ENCODE measurements at places on chromosomes 7 and 10.

- DNase-seq: no peak
These were observed 150.2 kb upstream of the EEPD1 start for GRCh38 chr7:36002900-36003299.

DNA sequence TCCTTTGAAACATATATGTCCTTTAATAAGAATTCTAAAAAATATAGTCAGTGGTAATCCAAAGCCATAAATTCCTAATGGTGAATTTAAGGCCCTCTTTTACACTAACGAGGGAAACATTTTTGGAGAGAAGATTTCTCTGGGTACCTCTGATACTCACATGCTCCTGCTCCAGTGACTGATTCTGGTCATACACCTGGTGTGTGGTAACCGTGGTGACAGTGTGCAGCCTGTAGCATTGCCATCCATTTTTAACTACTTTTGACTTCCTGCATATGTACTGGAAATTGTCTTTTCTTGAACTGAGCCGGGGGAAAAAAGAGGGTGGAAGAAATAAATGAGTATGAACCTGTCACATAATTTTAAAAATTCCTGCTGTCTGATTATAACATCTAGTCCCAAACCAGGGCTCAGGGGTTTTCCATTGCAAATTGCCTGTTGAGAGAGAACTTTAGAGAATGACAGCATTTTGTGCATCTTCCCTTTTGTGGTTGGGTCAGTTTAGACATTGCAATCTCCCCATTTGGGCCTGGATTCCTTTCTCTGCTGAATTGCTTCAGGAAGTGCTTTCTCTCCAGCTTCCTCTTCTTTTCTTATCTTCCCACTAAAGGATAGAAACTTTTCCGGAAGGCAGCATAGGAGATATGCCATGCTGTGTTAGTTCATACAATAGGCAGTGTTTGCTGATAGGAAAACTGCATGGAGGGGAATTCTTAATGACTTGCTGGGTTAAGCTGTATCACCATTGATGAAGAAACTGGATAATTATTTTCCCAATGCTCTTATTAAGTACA is 125.5 kb downstream of the GRM3 start:
- DNase-seq: no peak

- no peak for DNase-seq
These were observed 42.6 kb downstream of the GPR37 start for GRCh38 chr7:124723012-124723411.

DNA sequence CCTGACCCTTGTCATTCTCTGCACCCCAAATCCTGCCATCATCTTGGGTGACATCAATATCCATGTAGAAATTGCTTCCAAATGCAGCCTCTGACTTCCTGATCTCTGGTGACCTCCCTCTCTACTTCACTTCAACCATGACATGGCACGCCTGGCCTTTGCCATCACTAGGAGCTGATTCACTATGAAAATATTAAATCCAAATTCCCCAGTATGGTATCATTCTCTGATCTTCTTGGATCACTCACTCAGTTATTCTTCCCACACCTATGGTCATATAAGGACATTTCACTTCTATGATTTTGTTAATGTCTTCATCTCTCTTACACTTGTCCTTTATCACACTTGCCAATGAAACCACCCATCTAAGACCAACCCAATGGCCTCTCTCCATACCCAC is 73.7 kb upstream of the ODAD2 start:
- no peak for DNase-seq

DNA sequence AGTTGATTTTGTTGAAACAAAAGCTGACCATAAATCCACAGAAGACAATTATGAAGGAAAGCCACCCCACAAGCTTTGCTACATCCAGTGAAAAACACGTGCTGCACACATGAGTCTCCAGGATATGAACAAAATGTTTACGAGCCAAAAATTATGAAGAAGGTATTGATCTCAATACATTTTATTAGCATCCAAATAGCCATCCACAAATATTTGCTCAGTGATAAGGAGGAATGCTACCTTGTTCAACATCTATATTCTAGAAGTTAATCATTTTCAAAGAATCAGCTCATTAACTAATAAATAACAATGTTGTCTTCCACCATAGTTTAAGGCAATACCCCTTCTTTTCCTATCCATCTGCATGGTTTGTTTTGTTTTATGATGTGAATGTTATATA is 42.7 kb downstream of the CALML3 start:
- no peak for DNase-seq

Measured in HL-60 (cell line).